ENCODE measurements at places on chromosomes 2 and 18.

GRCh38 chr18:80252136-80252535 is 4.8 kb upstream of the PARD6G start:
- DNase-seq, result no peak

DNA sequence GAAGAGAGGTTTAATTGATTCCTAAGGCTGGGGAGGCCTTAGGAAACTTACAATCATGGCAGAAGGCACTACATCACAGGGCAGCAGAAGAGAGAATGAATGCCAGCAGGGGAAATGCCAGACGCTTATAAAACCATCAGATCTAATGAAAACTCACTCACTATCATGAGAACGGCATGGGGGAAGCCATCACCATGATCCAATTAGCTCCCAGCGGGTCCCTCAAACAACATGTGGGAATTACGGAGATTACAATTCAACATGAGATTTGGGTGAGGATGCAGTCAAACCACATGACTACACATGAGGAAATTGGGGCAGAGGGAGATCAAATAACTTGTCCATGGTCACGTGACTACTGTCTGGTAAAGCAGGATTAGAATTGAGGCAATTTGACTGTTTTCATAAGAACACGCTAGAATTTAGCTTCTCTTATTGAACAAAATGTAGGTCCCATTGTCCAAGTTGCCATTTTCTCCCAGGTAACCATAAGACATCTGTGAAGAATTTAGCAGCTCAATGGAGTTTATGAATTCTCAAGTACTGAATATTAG is 445.1 kb upstream of the CDH20 start:
- DNase-seq, result no peak

GRCh38 chr18:12005538-12006487 is 24.5 kb downstream of the IMPA2 start:
- DNase-seq, result no peak

GRCh38 chr18:3458952-3459853 is 9.2 kb downstream of the TGIF1 start:
- DNase-seq, result no peak

Measured in NCI-H2029 (cell line).